Umbilical cord (tissue), 2 donors: ENCODE measurements at places on chromosomes 11 and 22. TPM values are rescaled to one million over a fixed set of nuclear protein-coding genes. Genes with fewer than 3 reads are reported as not detected.

Gene APOL6
- total RNA-seq = 12.8 TPM

Gene CACNA1I
- total RNA-seq = 0.48 TPM

DNA sequence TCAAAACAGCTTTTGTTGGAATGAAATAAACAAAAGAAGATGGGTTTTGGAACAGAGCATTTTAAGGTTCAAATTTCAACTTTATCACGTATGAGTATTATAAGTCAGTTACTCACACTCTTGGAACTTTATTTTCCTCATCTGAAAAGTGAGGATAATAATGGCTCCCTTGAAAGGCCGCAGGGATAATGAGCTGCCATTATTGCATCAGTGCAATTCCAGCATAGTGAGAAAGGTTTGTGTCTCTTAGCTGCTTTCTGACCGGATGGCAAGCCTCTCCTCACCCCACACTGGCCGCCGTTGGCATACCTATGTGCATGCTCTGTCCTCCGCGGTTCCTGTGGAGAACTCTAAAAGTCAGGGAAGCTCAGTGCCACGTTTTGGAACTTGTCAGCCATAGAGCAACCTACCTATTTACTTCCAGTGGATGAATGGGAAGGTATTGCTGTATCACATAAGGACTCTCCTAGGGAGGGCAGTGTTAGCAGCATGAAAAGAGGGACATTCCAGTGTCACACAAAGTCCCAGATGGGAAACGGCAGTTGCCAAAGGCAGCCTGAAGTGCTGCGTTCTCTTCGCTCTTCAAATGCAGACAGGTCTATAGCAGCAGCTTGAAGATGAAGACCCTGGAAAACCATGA, 368.9 kb downstream of the NTM start:
- no peak for DNase-seq

GRCh38 chr11:43021466-43021865, 290.3 kb upstream of the API5 start:
- no peak for DNase-seq

DNA sequence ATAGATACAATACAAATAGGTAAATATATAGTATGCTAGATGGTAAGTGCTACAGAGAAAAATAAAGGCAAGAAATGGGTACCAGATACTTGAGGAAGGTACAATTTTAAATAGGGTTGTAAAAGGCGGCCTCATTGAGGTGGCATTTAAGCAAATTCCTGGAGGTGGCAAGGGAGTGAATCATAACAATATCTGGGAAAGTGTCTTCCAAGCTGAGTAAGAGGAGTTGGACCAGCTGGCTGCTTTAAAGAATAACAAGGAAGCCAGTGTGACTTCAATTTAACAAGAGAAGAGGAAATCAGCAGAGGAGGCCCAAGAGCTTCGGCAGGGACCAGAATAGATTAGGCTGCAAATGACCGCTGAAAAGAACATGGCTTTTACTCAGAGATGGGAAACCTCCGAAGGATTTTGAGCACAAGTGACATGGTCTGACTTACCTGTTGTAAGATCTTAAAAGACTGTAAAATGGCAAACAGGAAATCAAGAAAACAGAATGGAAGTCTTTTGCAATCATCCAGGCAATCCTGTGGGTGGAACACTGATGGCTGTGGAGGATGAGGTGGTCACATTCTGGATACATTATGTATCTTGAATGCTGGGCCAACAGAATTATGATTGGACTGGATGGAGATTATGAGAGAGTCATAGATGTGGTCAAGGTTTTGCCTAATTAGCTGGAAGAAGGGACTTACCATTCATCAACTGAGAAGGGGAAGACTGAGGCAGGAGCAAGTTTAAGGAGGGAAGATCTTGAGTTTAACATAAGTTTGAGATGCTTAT, 77.2 kb downstream of the RDX start:
- no peak for DNase-seq

GRCh38 chr11:107587306-107587979, 3.5 kb upstream of the ELMOD1 start:
- no peak for DNase-seq

DNA sequence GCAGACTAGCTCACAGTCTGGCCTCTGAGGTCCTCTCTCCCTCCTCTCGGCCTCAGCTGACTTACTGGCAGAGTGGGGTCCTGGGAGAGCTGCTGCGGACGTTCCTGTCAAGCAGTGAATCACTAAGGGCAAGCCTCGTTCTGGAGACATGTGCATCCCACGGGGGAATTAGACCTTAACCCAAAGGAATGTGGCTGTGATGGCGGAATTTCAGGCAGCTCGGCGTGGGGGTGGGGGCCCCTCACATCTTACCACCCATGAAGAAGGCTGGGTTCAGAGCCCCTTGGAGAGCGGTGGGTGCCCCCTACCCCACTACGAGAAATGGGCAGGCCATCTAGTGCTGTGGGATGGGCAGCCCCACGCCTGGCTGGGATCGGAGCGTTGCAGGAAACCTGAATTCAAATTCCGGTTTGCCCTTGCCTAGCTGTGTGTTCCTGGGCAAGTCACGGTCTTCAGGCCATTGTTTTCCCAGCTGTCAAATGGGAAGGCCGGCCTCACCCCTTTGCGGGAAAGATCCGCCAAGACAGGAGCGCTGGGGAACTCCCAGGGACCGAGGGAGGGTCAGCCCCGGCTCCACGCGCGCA, 554 bp downstream of the LRRC32 start:
- peak; percentile 89 for DNase-seq

DNA sequence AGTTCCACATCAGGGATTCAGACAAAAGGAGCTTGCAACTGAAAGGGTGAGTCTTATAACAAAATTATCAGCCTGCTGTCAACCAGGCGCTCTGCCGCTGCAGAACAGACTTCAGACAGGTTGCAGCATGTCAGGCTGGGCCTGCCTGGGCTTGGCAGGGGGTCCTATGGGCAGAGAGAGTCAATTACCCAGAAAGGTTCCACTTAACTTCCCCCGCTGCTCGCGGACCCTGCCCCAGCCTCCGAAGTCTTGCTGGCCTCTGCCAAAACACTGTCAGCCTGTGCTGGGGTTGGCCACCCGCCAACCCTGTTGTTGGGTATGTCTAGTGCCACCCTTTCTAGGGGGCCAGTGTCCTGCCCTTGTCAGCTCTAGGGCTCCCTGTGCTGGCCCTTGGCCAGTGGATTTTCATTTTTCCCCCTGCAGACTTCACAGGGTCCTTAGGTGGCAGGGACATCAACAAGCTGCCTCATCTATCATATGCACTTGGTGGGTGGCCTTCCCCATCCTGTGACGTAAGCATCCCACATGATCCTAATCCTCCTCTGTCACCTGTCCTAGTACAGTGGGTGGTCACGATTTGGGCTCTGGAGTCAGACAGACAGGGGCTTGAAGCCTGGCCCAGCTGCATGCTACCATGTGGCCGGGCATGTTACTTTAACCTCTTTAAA, 166.5 kb upstream of the CADM1 start:
- peak; percentile 28 for DNase-seq
